Hypothalamus (tissue), 51 donors: ENCODE measurements at places on chromosomes 12 and 14.
A peak's percentile ranks its signal among the peaks of the same experiment; 100 is the strongest.

DNA sequence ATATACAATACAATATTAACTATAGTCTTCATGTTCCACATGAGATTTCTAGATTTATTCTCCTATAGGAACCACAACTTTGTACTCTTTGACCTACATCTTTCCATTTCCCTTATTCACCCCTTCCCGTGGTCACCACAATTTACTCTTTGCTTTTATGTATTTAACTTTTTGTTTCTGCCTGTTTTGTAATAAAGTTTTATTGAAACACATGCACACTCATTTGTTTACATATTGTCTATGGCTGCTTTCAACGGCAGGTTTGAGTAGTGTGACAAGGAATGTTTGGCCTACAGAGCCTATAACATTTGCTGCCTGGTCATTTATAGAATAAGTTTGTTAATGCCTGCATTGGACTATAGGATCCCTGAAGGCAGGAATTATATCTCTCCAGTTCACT, 231.1 kb downstream of the CRADD start:
- no peak for DNase-seq

GRCh38 chr12:64006211-64006825, 161.8 kb downstream of the SRGAP1 start:
- DNase-seq: no peak

DNA sequence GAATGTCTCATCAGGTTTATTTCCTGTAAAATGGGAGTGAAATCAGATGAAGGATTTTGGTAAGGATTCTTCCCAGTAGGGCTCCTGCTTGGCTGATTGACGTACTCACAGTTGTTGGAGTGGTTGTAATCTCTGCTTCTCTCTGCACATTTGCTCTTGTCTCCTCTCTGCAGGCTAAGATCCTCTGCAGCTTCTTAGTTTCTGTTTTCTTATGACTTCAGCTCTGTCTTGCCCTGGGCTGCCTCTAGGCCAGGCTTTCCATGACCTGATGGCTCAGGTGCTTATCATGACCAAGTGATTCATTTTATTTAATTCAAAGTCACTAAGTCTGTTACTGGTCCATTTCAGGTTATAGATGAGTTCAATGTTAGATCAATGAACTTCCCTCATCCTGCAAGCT, 394.5 kb upstream of the DDHD1 start:
- no peak for DNase-seq

GRCh38 chr12:19382563-19382962, 56.7 kb upstream of the AEBP2 start:
- no peak for DNase-seq

GRCh38 chr12:115943630-115944391, 333.7 kb downstream of the MED13L start:
- DNase-seq: no peak

DNA sequence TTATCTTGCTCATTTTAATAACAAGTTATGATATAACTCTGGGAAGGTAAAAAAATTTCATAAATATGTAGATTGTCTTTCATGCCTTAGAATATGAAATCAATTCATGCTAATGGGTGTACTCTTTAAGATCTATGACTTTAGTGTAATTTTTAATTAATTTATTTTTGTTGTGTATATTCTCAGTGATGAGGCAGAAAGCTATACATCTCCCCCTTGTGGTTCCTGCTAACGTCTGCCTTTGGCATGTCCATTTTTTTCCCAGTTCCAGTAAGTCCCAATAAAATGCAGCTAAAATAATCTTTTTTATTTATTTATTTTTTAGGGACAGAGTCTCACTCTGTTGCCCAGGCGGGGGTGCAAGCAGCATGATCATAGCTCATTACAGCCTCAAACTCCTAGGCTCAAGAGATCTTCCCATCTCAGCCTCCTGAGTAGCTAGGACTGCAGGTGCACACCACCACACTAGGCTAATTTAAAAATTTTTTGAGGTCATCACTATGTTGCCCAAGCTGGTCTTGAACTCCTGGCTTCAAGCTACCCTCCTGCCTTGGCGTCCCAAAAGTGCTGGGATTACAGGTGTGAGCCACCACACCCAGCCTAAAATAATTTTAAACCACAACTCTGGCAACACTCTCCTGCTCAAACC, 3.3 kb upstream of the CHURC1 start:
- no peak for DNase-seq

DNA sequence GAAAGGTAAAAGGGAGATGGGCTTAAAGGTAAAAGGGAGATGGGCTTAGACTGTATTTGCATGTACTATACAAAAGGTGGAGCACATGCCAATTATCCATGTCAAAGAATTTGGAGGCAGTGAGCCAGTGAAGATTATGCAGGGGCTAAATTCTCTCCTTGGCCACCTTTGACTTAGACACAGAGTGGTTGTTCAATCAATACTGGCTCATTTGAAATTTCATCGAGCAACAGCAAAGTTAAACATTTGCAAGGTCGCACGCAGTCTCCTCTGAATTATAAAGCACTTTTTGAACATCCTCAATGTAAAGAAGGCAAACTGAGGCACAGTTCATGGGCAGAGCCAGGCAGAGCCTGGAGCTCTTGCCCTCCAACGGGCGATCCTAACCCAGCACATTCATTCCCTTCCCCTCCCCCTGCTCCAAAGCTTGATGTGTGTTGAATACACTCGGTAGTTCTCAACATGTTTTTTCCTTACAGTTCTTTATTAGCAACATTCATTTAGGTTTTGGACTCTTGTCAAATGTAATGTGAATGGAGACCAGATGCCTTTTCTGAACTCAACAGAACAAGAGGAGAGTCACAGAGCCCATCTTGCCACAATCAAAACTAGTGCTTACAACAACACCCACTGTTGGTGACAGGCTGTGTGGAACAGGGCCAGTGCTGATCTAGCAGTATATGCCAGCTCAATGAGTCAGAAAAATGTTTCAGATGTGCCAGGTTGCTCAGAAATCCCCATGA, 169.7 kb upstream of the G2E3 start:
- no peak for DNase-seq

- DNase-seq: no peak
These were observed 308.9 kb downstream of the KCNH5 start for GRCh38 chr14:62736048-62737043.

DNA sequence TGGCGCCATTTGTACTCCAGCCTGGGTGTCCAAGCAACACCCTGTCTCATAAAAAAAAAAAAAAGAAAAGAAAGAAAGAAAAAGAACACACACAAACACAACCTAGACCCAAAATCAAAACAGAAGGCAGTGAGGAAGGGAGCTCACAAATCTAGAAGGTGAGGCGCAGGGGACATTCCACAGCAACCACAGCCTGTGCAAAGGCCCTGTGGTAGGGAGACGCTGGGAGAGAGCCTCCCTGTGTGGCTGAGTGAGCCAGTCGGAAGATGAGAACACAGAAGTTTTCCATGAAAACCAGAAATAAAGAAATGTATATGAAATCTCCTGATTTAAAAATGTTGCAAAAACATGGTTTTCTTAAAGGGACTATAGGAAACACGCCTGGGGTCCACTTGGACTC, 44.6 kb downstream of the SCARB1 start:
- no peak for DNase-seq

DNA sequence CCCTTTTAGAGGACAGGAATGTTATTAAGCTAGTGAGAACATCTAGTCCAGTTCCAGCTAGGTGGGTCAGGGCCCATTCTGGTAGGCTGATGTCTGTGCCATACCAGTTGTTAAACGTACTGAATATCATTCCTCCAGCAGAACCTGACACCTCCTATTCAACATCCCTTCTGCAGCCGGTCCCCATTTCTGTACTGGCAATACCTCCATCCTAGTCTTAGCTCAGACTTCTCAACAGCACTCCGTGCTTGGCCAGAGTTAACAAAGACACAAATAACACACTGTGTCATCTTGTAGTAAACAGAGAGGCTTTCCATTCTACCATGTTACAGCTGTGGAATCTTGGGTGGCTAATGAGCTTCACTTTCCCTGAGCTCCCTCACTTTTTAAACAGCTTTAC, 94.3 kb upstream of the PDE3A start:
- DNase-seq: no peak

- DNase-seq: no peak
These were observed 184.7 kb downstream of the TMEM121 start for GRCh38 chr14:105711044-105711620.

DNA sequence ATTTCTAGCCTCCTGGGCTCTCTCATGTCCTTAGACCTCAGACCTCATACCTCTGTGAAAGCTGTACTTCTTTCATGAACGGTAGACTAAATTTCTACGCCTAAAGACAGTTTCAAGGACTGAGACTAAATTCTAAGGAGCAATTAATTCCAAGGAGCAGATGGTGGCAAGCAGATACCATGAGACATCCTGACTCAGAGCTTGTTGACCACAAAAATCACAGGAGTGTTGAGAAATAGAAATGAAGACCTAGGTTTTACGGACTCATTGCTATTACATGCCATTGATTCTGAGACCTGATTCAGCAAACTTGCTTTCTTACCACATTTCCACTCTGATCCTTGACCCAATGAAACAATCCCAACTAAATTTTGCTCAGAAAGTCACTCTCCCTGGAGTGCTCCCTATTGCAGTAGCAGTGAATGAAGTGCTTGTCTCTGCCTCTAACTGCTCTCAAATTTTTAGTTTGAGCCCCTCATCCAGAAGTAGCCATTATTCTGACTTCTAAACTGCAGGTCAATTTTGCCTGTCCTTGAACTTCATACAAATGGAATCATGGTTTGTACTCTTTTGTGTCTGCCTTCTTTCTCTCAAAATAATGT, 52.0 kb downstream of the PEX5 start:
- no peak for DNase-seq

DNA sequence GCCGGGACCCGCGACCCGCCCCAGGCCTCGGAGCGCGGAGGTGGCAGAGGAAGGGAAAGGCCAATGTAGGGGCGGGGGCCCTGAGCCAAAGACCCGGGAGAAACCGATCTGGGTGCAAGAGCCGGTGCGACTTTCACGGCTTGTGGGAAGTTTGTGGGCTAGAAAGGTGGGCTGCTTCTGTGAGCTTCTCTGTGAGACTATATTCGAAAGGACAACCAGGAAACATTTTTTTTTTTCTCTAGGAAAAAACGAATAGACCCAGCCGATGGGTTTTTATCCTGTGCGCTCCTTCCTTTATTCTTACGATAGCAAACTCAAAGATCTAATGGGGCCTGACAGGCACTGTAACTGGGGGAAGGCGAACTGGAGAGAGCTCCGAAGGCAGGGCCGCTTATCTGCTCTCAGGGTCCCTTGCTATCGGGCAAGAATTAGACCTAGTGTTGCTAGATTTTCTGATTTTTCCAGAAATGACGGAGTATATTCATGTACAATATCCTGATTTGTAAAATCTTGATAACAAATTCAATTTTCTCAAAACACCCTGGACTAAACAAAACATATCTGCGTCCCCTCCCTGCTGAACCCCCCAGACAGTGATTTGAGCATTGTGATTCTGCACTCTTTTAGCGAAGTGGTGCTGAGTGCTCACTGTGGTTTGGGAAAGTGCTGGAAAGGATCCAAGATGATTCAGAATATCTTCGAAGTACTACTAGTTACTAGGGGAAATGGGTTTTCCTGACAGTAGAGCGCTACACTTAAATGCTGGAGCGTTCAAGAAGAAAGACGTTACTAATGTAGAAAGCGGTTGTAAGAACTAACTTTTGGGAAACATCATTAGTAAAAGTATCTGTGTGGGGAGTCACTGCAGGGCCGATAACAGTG, 563 bp upstream of the STXBP6 start:
- no peak for DNase-seq

DNA sequence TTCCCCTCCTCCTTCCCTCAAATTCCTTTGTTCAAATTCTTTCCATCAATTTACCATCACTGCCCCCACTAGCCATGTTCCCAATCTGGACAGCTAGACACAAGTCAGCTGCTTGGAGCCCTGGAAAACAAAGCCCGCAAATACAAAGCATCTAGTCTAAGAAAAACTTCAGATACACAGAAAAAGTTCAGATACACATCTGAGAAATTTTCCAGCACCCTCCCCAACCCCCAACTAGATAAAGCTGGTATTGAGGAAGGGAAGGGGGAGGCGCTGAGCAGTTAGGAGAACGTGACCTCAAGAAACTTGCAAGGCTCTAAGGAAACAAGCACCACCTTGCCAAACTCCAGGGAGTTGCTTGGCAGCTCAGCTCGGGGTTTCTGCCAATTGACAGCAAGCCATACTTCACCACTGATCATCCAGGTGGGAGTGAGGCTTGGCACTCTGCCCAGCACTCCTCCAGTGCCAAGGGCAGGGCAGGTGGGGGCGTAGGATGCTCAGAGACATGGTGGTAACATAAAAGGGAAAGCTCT, 5.1 kb upstream of the CNIH1 start:
- DNase-seq: no peak

DNA sequence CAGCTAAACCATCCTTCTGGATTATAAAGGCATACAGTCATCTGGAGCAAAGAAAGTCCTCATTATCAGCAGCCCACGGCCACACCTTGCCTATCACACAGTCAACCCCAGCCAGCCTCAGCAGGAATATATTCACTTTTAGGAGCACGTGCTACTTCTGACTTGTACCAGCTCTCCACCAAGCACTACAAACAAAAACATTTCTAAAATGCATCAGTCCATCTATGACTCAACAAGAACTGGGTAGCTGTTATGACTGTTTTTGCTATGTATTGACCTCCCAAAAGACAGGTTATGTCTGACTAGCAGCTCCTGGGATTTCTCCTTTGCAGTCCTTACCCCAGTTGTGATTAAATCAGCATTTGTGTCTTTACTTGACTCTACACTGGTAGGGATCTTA, 31.2 kb downstream of the NUAK1 start:
- no peak for DNase-seq

DNA sequence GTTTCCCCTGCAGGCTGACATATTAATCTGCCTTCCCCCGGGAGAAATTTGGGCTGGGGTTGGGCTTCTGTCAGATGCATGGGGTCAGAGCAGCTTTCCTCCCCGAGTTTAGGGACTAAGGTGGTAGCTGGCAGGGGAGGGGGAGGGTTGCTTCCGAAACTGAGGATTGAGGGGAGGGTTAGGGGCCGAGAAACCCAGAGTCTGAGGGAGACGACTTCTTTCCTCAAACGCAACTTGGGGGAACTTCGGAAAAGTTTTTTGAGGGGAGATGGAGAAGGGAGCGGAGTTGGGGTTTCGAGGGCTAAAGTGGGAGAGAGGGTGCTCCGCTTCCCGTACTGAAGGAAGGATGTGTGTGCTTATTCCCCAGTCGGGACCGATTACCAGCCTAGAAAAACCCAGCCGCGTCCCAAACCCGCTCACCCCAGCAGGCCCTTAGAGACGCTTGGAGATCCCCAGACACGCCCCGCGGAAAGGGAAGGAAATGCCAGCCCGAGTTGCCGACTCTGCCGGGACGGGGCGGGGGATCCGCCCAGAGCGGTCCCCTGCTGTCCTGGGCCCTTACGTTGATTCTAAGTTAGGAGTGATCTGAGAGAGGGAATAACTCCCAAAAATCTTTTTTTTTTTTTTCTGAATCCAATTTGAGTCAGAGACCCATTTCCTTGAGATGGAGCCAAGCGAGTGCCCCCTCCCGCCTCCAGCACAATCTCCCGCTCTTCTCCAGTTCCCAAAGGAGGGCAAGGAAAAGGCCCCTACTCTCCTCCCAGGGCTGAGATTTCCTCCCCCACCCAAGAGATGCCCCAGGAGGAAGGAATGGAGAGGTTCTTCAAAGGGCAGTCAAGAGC, 61.9 kb downstream of the SMUG1 start:
- peak; percentile 8 for DNase-seq

- no peak for DNase-seq
These were observed 8.7 kb downstream of the FLRT2 start for GRCh38 chr14:85538636-85539035.

GRCh38 chr14:47346849-47347248, 328.6 kb downstream of the MDGA2 start:
- no peak for DNase-seq
